ENCODE measurements at places on chromosomes 13 and 19.

GRCh38 chr13:52012512-52012836 is 276 bp downstream of the ALG11 start:
- no peak for DNase-seq

- DNase-seq: no peak
Observed at GRCh38 chr13:113367771-113368170, 3.8 kb upstream of the GRTP1 start.

GRCh38 chr19:58154287-58154678 is 3.7 kb upstream of the ZNF329 start:
- DNase-seq: no peak

DNA sequence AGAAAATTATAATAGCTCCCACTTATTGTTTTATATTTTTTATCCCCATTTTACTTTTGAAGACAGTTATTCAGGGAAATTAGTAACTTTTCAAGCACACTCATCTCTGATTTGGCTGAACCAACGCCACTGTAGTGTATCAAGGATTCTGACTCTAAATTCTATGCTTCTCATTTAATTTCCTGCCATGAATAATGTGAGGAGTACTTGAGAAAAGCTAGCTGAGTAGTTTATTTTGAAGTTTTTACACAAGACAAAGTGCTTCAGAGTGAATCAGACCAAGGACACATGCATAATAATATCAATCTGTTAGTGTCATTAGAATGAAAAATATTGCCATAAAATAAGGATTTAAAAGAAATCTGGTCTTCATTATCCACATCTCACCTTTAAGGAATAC is 329.9 kb downstream of the SLITRK6 start:
- DNase-seq: no peak

DNA sequence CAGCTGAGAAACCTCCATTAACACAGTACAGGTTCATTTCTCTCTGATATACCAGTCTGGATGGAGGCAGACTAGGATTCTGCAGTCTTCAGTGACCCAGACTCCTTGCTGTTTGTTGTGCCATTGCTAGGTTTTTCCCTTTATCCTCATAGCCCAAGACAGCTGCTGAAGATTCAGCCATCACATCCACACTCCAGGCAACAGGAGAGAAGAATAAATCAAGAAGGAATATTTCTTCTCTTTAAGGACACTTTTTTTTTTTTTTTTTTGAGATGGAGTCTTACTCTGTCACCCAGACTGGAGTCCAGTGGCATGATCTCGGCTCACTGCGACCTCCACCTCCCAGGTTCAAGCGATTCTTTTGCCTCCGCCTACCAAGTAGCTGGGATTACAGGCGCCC is 14.3 kb downstream of the CLPTM1 start:
- DNase-seq: no peak

DNA sequence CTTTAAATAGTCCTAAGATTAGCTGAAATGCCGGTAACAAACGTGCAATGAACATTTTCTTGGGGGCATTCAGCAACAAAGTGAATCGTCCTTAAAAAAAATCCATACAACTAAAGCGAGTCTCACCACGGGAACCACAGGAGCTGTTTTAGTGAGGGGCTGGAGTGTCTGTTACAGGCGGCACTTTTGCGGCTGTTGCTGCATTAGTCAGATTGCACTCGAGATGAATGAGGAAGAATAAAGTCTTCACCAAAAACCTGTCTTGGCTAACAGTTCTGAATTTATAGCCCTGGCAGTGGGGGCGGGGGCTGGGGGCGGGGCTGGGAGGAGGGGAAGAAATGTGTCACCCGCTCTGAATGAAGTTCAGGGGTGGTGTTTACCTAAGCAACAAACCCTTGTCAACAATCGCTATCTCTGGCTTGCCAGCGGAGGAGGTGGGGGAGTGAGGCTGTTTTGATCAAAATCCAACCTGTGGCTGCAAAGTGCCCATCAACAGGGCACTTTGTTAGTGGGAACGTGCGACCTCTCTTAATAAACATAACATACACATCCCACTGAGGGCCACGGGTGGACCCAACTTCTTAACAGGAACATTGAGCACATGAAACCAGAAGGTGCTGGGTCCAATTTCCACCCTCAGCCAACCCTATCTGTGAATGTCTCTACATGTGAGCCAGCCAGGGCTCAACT is 44.5 kb downstream of the RFX2 start:
- DNase-seq: no peak

DNA sequence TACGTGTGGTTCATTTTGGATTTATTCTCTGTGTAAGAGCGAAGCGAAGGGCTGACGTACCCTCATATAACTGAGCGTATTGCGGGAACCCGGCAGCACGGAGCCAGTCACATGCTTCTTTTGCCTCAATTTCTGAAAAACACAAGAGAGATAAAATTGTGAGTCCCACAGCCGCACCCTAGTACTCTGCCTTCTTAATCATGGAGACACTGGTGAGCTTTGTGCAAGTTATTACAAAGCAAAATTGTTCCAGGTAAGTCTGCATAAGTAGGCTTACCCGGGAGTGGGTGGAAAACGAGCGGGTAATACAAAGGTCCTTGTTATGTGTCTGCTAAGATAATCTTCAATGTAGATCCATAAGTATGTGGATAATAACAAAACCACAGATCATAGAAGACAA is 118.1 kb downstream of the STARD13 start:
- DNase-seq: no peak

DNA sequence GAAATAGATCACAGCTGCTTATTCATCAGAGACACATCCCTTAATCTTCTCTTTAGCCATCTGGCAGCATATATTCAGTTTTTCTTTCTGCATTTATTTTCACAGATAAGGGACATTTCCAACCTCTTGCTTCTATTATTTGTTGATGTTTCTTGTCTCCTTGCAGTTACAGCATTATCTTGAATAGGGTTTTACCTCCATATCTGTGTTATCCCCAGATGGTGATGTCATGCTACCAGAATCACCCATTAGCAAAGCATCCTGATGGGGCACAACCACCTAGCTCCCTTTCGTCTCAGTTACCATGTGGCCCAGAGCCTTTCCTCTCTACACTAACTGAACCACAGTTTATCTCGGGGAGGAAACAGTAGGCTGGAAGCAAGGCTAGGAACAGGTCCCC is 483.9 kb downstream of the FOXO1 start:
- no peak for DNase-seq

GRCh38 chr13:113596321-113597200 is 12.0 kb downstream of the TFDP1 start:
- DNase-seq: no peak

DNA sequence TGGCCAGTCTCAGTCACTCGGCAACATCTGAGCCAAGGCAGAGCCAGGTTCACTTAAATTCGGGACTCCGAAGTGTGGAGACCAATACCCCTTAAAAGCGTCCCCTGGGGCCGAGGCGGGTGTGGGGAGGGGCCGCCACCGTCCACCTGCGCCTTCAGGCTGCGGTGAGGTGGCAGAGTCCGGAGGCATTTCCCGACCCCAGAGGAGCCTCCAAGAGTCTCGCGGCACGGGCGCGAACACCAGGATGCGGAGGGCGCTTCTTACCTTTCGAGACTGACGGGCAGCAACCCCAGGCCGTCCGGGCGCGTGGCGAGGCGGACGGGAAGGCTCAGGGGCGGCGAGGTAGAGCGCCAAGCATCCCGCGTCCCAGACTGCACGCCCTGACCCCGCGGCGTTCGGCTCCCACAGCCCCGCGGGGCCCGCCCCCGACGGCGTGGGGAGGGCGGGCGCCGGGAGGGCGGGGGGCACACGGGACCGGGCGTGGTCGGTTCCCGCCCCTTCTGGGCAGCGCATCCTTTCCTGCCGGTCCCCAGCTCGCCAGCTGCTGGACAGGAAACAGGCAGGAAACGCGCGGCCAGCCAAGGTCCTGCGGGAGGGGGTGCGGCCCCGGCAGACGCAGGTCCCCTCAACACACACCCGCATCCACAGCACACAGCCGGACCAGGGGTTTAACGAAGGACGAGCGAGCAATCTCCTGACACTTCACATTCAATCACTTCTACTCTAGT is at the start of gene THSD1:
Gene THSD1 (minus strand): TSS at position 406 of the 728 bp plus-strand sequence. CDS start 3,572 bp downstream, outside the sequence.
- DNase-seq: no peak

GRCh38 chr13:70042193-70042592 is 65.4 kb upstream of the ATXN8OS start:
- no peak for DNase-seq

All from HS-5 (cell line).